ENCODE measurements at places on chromosomes 2 and 18. TPM values are rescaled to one million over a fixed set of nuclear protein-coding genes. Genes with fewer than 3 reads are reported as not detected.

SPOPL gene
- 19.4 TPM for total RNA-seq

SP5 gene
- total RNA-seq, result 1.8 TPM

TEKT4 gene
- not detected for total RNA-seq

SLC11A1 gene
- total RNA-seq, result not detected

SERPINB13 gene
- not detected for total RNA-seq

CIB4 gene
- total RNA-seq, result not detected

REG3G gene
- not detected for total RNA-seq

XDH gene
- total RNA-seq, result 1.3 TPM

- peak overlapping the region; percentile 70 for H3K4me3 ChIP-seq
- H3K27me3 ChIP-seq, result peaks cover 12% of the 10 kb centered on the region
- peak overlapping the region; percentile 98 for H3K27ac ChIP-seq
- H3K4me1 ChIP-seq, result peaks cover 55% of the 10 kb centered on the region
Observed at GRCh38 chr18:44803019-44803650, 122.4 kb downstream of the SETBP1 start.

GRCh38 chr2:149768320-149768799 lies 180.8 kb upstream of the MMADHC start:
- H3K36me3 ChIP-seq, result no peaks in the 10 kb centered on the region
- no peak overlapping the region for H3K27ac ChIP-seq
- H3K27me3 ChIP-seq, result no peaks in the 10 kb centered on the region
- no peak for DNase-seq

DNA sequence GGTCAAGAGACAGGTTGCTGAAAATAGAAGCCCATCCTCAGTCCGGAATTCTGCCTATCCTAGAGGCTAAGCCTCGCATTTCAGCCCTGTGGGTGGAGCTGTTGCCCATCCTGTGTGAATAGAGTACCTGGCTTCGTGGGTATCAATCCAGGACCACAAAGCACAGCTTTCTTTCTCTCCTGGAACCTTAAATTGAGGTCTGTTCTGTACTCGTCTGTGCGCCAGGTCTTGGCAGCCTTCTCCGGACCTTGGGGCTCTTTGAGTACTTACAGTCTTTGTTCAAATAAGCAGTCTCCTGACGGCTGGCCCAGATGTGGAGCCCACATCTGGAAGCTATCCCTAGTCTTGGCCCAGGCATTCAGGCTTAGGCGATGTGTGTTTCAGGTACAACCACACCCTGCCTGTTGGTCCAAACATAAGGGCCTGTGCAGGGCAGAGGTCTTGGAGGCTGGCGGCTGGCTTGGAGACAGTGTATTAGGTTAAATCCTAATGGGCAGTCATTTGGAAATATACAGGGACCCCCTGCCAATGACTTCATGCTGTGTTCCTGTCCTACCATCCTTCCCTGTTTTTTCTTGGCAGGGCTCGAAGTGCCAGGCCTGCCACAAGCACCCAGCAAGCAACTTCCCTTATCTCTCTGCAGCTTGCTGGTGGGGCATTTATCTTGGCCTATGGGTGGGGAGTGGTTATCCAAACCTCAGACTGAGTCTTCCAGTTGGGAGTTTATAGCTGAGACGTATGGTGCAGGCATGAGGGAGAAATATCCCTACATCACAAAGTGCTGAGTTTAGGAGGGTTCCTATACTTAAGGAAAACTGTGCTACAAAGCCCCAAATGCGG lies 294.1 kb downstream of the BCL2 start:
- no peak overlapping the region for H3K27ac ChIP-seq
- DNase-seq, result peak; percentile 57
- H3K4me3 ChIP-seq, result no peak overlapping the region
- H3K36me3 ChIP-seq, result peaks cover 1% of the 10 kb centered on the region

- H3K4me1 ChIP-seq, result peaks cover 2% of the 10 kb centered on the region
- no peaks in the 10 kb centered on the region for H3K27me3 ChIP-seq
- no peaks in the 10 kb centered on the region for H3K36me3 ChIP-seq
Observed at GRCh38 chr2:101188683-101189405, 37.7 kb upstream of the TBC1D8 start.

GRCh38 chr18:44533071-44533470 lies 147.6 kb upstream of the SETBP1 start:
- no peaks in the 10 kb centered on the region for H3K36me3 ChIP-seq
- no peaks in the 10 kb centered on the region for H3K4me1 ChIP-seq
- no peak overlapping the region for H3K4me3 ChIP-seq
- H3K27ac ChIP-seq, result no peak overlapping the region

DNA sequence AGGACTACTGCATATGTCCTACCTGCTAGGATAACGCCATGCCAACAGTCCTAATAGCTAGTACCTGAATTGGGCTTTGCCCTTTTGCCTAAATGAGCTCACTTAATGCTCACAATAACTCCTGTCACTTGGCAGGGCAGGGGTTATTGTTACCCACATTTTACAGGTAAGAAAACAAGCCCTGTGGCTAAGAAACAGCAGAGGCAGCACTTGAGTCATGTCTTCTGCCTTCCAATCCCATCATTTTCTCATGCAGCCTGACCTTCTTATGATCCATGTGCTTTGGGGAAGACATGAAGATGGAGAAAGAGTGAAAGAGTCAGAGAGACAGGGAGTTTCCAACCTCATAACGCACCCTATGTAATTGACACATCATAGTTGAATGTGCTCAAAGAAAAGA lies 33.6 kb upstream of the LPIN1 start:
- DNase-seq, result no peak
- H3K36me3 ChIP-seq, result no peaks in the 10 kb centered on the region
- peaks cover 7% of the 10 kb centered on the region for H3K27me3 ChIP-seq
- H3K4me3 ChIP-seq, result no peak overlapping the region
- no peaks in the 10 kb centered on the region for H3K4me1 ChIP-seq

DNA sequence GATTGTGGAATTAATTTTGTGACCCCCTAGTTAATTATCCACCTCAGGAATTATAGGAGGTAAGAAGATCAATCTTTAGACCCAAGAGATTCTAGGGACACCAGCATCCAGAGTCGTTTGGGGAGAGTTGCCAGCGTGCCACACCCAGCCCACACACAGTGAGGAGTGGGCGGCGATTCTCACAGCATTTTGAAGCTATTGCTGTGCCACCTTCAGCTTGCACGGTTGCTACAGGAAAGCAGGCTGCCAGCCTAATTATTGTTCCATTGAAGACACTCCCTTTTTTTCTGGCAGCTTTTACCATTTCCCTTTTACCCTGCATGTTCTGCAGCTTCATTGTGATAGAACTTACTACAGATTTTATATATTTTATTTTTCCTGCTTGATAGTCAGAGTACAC lies 13.1 kb upstream of the MYL12A start:
- H3K27ac ChIP-seq, result no peak overlapping the region
- no peaks in the 10 kb centered on the region for H3K27me3 ChIP-seq
- H3K36me3 ChIP-seq, result peaks cover 4% of the 10 kb centered on the region
- H3K4me3 ChIP-seq, result no peak overlapping the region
- DNase-seq, result no peak
- no peaks in the 10 kb centered on the region for H3K4me1 ChIP-seq

DNA sequence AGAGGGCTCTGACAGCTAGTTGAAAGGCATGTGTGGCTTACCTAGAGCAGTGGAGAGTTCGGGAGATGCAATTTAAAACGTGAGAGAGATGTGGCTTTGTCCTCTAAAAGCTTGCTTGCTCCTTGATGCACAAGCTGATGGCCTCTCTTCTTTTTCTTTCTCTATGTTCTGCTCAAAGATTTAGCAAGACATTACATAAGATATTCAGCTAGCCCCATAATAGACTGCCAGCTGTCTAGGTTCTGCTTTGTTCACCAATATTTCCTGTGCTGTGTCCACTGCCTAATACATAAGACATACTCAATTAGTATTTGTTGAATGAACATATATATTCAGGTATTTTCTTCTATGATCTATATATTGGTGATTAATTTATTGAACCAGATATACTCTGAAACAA lies 31.1 kb downstream of the SPATS2L start:
- no peaks in the 10 kb centered on the region for H3K36me3 ChIP-seq
- no peak for DNase-seq
- peaks cover 22% of the 10 kb centered on the region for H3K4me1 ChIP-seq
- no peaks in the 10 kb centered on the region for H3K27me3 ChIP-seq
- no peak overlapping the region for H3K4me3 ChIP-seq
- no peak overlapping the region for H3K27ac ChIP-seq

DNA sequence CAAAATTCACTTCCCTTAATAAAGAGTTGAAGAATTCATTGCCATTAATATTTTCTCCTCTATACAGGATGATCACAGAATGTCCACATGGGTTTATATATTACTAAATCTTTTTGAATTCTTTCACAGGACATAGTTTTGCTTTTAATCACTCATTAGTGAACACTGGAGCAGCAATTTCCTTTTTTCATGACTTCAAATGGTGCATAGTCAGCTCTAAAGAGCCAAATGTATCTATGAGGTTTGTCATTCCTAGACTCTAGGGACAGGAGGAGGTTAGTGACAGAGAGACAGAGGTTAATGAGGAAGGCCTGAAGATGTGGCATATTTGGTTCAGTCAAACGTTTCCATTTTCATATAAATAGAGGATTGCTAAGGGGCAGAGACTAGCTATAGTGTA lies 111.8 kb downstream of the FSHR start:
- no peaks in the 10 kb centered on the region for H3K36me3 ChIP-seq
- H3K4me3 ChIP-seq, result no peak overlapping the region
- peaks cover 19% of the 10 kb centered on the region for H3K4me1 ChIP-seq
- no peak overlapping the region for H3K27ac ChIP-seq
- H3K27me3 ChIP-seq, result peaks cover 2% of the 10 kb centered on the region
- no peak for DNase-seq

DNA sequence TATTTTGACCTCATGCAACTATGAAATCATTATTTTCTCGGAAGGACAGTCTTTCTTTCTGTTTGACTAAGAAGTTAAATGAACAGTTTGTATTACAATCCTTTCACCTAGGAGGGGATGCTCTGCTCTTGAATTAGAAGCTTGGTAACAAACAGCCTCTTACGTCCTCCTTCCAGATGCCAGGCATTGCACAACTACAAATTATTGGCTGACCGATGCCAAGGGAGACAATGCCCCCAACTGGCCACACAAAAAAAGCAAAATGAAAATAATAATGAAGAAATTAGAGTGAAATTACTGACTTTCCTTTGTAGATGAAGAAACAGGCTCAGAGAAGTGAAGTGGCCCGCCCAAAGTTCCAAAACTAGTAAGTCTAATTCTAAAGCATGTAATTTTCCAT lies 177.9 kb downstream of the CYRIA start:
- no peaks in the 10 kb centered on the region for H3K4me1 ChIP-seq
- no peaks in the 10 kb centered on the region for H3K36me3 ChIP-seq
- H3K27ac ChIP-seq, result no peak overlapping the region
- DNase-seq, result no peak

- peaks cover 10% of the 10 kb centered on the region for H3K36me3 ChIP-seq
- H3K27ac ChIP-seq, result no peak overlapping the region
- H3K4me3 ChIP-seq, result no peak overlapping the region
- no peaks in the 10 kb centered on the region for H3K4me1 ChIP-seq
- H3K27me3 ChIP-seq, result no peaks in the 10 kb centered on the region
- no peak for DNase-seq
Observed at GRCh38 chr2:155770516-155770915, 562.0 kb downstream of the NR4A2 start.

DNA sequence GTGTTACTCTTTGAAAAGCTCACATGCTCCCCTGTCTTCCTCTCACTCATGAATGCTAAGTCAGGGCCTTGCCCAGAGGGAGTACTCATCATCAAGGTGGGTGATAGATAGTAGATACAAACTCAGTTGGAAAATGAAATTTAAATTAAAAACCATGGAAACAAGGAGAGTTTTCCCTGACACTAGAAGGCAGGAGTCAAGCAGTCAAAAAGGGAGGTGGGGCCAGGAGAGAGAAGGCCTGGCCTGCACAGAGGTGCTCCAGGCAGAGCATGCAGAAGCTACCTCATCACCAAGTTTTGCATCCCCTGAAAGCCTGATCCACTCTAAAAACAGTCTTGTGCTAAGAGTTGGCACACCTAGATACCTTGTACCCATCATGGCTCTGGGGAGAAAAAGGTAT lies 143.7 kb downstream of the MYO5B start:
- H3K4me3 ChIP-seq, result no peak overlapping the region
- no peak overlapping the region for H3K27ac ChIP-seq
- H3K36me3 ChIP-seq, result no peaks in the 10 kb centered on the region

- no peak for DNase-seq
- no peaks in the 10 kb centered on the region for H3K4me1 ChIP-seq
- H3K27ac ChIP-seq, result no peak overlapping the region
- no peaks in the 10 kb centered on the region for H3K27me3 ChIP-seq
- H3K4me3 ChIP-seq, result no peak overlapping the region
- H3K36me3 ChIP-seq, result no peaks in the 10 kb centered on the region
Observed at GRCh38 chr2:142300517-142300916, 169.7 kb upstream of the LRP1B start.

DNA sequence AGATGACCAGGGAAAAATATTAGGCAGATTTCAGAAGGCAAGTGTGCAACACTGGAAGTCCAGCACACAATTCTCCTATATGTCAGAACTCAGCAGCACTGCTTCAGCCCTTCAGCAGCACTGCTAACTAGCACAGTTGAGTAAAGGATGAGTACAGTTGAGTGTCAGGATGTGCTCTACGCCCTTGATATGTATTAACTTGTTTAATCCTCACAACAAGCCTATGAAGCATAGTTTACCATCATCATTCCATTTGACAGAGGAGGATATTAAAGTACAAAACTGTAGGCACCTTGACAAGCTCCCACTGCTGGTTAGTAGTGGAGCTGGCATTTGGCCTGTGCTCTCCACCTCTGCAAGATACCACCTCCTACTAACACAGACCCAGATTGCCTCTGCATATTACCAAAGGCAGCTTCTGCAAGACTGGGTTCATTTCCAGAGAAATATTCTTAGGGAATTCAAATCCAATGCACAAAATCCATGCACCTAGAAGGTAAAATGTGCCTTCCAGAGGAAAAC lies 230.8 kb downstream of the ANAPC1 start:
- no peaks in the 10 kb centered on the region for H3K27me3 ChIP-seq
- no peaks in the 10 kb centered on the region for H3K36me3 ChIP-seq
- H3K4me1 ChIP-seq, result peaks cover 14% of the 10 kb centered on the region
- DNase-seq, result no peak
- H3K4me3 ChIP-seq, result no peak overlapping the region

GRCh38 chr2:160324161-160324800 lies 124.2 kb upstream of the ITGB6 start:
- no peak overlapping the region for H3K4me3 ChIP-seq
- H3K27me3 ChIP-seq, result peaks cover 3% of the 10 kb centered on the region
- no peak overlapping the region for H3K27ac ChIP-seq
- peak; percentile 53 for DNase-seq
- peaks cover 42% of the 10 kb centered on the region for H3K4me1 ChIP-seq

GRCh38 chr2:189551808-189552207 lies 28.8 kb downstream of the SLC40A1 start:
- H3K4me3 ChIP-seq, result no peak overlapping the region
- no peak for DNase-seq
- no peaks in the 10 kb centered on the region for H3K27me3 ChIP-seq

- no peaks in the 10 kb centered on the region for H3K27me3 ChIP-seq
- no peak for DNase-seq
- no peaks in the 10 kb centered on the region for H3K36me3 ChIP-seq
- no peak overlapping the region for H3K27ac ChIP-seq
- H3K4me3 ChIP-seq, result no peak overlapping the region
Observed at GRCh38 chr2:119261493-119262225, 38.0 kb downstream of the STEAP3 start.
